Inflammatory macrophage treated with lipopolysaccharide for 1 hour (primary cell): ENCODE measurements at places on chromosomes 2 and 18.

- no peak for DNase-seq
Observed at GRCh38 chr2:166519391-166519962, 25.4 kb upstream of the SCN7A start.

DNA sequence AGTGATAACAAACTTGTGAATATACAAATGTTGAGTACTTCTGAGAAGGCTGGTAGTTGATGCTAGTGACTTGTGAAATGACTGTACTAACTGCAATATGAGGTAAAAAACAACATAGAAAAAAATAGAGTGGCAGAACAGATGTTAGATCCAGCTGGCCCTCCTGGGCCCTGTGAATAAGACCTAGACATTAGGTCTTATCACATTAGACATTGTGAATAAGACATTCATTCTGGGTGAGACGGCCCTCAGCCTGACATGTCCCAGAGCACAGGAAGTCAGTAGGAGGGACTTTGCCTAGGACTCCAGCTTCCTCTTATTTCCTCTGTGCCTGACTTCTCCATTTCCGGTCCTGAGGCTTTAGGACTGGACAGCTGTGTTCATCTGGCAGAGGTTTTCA, 22.9 kb downstream of the DOK1 start:
- peak; percentile 71 for DNase-seq

DNA sequence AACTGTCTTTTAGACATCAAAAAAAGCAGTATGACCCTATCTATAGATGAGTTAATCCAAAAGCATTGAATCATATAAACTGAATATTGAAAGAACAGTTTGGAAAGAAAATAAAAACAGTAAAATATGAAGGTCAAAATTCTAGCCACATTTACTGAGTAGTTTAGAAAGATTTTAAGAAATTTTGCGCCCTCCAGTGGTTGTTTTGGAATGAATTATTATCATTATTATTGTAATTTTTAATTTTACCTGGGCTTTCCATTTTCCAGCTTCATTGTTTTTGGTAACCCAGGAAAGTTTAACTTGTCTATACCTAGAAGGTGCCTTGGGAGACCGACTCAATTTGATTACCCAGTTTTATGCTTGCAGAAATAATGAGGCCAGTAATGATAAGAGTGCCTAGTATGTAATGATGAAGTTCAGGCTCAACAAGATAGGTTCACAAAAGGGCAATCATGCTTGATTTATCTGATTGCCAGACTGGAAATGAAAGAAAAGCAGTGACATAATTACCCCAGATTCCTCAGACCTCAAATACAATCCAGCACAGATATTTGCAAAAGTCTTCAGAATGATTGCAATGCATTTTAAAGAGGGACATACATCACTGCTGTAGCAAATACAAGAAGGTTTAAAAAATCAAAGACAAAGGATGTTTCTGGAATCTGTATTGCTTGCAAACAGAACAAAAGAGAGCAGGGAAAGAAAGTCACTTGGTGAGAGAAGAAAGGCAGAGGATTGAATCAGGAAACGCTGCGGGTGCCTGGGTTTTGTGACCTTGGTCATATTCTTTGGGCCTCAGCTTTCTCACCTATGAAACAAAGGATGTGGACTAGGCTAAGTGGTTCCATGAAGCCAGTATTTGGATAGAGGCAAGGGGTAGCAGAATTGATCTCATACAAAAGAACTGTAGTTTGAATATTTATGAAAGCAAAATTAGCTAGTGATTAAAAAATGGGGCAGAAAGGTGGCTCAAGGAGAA, 153.8 kb downstream of the MAP2 start:
- DNase-seq = peak; percentile 61

DNA sequence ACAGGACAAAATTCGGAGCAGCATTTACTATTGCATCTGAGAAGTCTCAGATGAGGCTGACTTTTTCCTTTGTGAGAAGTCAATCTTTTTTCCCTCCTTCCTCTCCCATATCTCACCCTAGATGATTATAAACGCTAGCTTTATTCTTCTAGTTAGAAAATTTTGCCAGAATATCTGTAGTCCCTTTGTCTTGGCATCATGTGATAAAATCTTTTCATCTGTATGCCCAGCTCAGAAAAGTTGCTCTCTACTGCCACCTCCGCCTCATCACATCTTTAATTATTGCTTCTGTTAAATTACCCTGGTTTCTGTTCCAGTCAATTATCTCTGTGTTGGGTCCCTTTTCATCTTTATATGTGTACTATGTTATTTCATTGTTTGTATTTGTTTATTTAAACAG, 210.8 kb upstream of the SLC35G4 start:
- no peak for DNase-seq

DNA sequence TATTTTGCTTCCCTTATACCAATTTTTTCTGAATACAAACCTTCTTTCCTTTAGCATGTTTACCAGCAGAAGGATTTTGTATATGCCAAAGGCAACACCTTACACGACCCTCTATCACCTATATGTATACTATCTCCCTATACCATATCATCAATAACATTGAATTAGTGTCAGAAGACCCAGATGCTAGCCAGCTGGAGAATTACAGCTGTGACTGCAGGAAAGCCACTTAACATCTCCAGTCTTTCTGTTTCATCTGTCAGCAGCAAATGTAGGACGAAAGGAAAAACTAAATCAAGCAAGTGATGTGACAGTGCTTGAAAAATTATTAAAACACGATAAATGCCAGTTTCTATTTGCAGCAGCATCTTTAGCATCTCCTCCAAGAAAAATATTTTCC, 193.7 kb downstream of the STK39 start:
- DNase-seq = no peak

DNA sequence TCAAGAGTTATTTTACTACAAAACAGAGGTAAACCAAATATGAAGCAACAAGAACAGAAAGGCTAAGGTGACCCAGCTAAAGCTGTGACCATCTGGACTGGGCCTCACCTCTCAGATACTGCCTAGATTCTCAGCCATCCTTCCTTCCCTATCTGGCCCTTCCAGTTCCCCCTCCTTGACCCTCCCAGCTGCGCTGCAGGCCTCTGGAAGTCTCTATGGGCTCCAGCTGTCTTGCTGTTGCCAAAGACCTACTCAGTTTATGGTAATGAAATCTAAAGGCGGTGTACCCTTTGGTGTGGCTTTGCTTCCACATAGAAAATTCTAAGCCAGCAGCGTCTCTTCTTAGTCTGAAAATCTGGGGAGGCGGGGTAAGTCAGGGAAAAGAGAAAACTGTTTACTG, 55.7 kb downstream of the ARHGEF33 start:
- DNase-seq = no peak

- no peak for DNase-seq
Observed at GRCh38 chr2:232700154-232700553, 3.0 kb downstream of the GIGYF2 start.

DNA sequence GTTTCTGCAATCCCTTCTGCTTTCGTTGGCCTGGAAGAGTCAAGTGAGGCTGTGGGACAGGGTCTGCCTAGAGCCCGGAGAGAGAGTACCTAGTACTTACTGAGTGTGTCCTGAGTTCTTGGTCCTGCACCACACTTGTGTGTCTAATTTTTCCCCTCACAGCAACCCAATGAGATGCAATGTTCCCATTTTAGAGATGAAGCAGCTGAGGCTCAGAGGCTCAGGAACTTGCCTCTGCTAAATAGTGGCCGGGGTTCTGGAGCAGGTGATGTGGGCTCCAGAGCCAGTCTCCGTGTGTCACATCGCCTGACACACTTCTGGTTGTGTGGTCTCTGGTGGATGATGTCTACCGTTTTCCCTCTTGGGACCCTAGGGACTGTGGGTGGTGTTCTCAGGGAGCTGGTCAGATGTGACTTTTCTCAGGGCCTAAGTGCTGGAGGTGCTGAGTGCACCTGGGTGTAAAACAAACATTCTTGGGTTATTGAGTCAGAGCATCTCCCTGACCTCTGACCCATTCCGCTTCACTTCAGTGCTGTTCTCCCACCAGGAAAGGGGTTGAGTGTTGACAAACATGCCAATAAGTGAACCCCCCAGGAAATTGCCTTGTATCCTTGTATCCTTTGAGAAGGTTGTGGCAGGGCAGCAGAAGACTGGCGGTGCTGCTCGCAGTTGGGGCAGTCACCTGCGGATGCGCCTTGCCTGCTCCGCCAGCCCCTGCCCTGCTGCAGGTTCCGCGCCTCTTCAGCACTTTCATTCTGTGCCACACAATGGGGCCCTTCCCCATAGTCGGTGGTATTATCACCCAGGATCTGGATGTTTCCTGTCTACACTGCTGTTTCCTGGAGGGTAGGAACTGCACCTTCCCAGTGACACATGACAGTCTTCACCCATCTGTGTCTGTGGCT, 32.1 kb downstream of the HK2 start:
- DNase-seq = no peak

GRCh38 chr2:101232770-101233169, 19.9 kb upstream of the CNOT11 start:
- no peak for DNase-seq

- DNase-seq = no peak
Observed at GRCh38 chr18:39190508-39190907, 1624.9 kb upstream of the CELF4 start.

- DNase-seq = no peak
Observed at GRCh38 chr2:184322615-184323014, 275.7 kb upstream of the ZNF804A start.

GRCh38 chr2:24515831-24516230, 24.8 kb downstream of the NCOA1 start:
- DNase-seq = peak; percentile 47

- no peak for DNase-seq
Observed at GRCh38 chr2:115739574-115739973, 1297.1 kb downstream of the DPP10 start.

GRCh38 chr2:223642506-223642905, 40.3 kb upstream of the SCG2 start:
- peak; percentile 25 for DNase-seq
